ENCODE measurements at places on chromosomes 7 and 10.

- DNase-seq: no peak
Observed at GRCh38 chr10:110363572-110364411, 59.1 kb upstream of the SMNDC1 start.

- DNase-seq: peak; percentile 60
Observed at GRCh38 chr7:137642472-137642871, 204.3 kb downstream of the DGKI start.

- DNase-seq: peak; percentile 53
Observed at GRCh38 chr10:58660575-58661255, 148.0 kb downstream of the BICC1 start.

- DNase-seq: no peak
Observed at GRCh38 chr7:68619526-68619925, 978.7 kb upstream of the AUTS2 start.

DNA sequence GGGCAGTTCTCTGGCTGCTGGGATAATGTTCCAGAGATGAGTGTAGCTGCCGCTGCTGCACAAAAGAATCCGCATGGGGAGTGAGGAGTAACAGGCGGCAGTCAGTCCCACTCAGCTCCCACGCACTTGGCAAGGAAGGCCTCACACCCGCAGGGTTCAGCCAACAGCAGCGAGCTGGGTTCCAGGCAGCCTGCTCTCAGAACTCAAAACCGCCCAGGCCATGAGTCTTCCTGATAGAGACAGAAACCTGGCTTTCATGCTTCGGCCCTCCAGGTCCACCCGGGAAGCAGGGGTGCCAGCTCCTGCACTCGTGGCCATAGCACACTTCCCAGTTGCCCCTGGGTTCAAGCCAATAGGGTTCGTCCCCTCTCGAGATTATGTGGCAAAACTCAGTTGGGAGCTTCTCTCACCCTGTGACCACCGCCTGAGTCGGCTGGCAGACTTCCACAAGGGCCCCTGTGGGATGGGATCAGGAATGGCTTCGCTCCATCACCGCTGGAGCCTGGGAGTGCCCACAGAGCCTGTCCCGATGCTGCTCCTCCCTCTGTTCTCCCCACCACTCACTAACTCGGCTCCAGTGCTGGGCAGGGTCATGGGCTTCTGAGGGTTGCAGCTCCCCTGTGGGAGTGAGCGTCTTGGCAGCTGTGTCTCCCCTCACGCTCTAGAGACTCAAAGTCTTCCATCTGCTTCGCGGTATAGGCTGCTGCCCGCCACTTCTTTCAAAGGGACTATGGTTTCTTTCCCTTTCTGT, 20.6 kb downstream of the CLRN3 start:
- no peak for DNase-seq

DNA sequence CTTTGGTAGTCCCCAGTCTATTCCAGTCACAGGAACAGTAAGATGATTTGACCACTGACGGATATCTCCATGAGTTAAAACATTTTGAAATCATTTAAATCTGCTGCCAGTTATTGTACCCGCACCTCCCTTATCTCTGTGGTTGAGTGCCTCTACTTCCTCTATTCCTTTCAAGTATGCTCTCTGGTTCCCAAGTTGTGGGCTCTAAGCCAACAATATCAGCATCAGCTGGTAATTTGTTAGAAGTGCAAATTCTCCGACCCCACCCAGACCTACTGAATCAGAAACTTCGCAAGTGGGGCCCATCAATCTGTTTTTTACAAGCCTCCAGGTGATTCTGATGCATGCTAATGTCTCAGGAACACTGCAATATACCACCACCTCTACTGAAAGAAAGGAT, 235.5 kb downstream of the CCSER2 start:
- no peak for DNase-seq

- DNase-seq: no peak
Observed at GRCh38 chr7:36129048-36129534, 24.0 kb upstream of the EEPD1 start.

- no peak for DNase-seq
Observed at GRCh38 chr10:59954296-59954695, 47.9 kb upstream of the CCDC6 start.

DNA sequence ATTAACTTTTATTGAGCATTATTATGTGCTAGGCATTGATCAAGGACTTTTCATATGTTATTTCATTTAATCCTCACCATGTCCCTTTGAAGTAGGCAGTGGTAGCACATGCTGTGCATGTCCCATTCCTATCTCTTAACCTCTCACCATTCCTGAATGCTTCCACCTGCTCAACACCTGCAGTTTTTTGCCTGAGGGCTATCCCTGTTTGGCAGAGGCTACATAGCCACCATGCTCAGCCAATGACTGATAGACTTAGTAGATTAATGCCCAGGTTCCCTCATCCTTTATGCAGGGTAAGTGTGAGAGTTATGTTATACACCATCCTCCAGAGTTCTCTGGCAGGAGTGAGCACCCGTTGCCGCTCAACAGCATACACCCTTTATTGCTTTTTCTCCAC, 387.8 kb downstream of the BBS9 start:
- no peak for DNase-seq

- DNase-seq: peak; percentile 80
Observed at GRCh38 chr10:104300002-104300735, 31.2 kb downstream of the GSTO2 start.

GRCh38 chr10:103814626-103815370, 40.6 kb downstream of the SH3PXD2A start:
- DNase-seq: no peak

DNA sequence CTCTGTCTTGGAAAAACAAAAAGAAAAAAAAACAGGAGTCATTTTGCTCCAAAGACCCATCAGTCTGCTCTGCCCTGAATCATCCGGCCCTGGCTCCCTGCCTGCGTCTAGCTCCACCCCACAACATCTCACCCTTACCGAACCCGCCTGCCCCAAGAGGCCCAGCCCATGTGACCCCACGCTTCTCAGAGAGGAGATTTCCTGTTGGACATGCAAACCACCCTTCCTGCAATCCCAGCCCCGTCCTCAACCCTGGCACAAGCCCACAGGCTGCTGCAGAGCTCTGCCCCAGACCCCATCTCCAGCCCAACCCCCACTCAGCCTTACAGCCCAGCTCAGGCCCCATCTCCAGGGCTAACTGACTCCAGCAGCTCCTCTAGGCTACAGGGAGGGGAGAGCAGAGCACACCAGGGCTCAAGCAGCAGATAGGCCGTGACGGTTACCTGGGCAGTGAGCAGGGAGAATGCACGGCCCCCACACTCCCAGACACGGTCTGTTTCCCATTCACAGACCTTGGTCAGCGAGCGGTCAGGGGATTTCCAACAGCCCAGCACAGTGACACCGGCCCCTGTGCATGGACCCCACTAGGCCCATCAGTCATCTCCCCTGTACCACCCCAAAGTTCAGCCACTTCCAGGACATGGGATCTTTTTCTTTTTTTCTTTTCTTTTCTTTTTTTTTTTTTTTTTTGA, 69.9 kb upstream of the GTF2I start:
- peak; percentile 65 for DNase-seq

- no peak for DNase-seq
Observed at GRCh38 chr10:88439932-88440331, 143.2 kb downstream of the RNLS start.

DNA sequence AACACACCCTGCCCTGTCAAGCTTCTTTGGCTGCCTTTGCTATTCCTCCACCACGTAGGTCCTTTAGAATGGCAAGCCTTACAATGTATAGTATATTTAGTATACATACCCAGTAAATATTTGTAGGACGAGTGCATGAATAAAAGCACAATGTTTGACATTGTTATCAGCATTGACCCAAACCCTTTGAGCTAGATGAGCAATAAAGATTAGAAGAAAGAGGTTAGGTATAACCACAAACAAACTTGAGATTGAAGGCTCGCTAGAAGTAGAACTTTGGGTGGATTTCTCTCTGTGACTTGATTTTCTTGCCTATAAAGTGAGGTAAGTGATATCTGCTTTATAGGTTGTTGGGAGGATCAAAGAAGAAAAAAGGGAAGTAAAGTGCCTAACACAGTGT, 561.0 kb upstream of the GALNT17 start:
- DNase-seq: no peak

DNA sequence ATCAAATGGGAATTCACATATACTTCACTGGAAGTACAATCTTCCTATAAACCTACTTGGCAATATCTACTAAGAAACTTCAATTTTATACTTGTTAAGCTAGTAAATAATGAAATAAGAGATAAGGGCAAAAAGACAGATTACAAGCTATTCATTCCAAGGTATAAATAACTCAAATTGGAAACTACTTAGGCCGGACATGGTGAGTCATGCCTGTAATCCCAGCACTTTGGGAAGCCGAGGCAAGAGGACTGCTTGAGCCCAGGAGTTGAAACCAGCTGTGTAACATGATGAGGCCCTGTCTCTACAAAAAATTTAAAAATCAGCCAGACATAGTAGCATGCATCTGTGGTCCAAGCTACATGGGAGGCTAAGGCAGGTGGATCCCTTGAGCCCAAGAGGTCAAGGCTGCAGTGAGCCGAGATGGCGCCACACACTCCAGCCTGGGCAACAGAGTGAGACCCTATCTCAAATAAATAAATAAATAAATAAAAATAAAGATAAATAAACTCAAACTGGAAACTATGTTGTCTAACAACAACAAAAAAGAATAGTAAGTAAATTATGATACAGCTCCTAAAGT, 37.6 kb downstream of the ARHGAP21 start:
- DNase-seq: peak; percentile 31

DNA sequence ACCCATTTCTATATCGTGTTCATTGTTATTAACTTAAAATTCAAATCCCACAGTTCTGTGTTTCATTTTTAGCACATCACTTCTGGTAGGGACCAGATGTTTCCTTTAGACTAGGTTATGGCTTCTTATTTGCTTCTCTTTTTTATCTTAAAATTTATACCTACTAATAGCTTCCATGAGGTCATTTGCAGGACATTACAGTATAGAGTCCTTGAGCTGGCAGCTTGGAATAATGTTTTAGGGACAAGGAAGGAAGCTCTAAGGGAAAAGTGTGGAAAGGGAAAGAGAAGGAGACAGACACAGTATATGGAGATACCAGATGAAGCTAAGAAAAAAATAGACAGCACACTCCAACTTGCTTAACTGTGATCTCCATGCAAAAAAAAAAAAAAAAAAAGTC, 48.8 kb upstream of the CD36 start:
- DNase-seq: no peak

- peak; percentile 99 for DNase-seq
Observed at GRCh38 chr7:46145412-46145811, 224.3 kb upstream of the IGFBP3 start.

GRCh38 chr10:94852438-94852837, 86.0 kb upstream of the CYP2C9 start:
- no peak for DNase-seq

DNA sequence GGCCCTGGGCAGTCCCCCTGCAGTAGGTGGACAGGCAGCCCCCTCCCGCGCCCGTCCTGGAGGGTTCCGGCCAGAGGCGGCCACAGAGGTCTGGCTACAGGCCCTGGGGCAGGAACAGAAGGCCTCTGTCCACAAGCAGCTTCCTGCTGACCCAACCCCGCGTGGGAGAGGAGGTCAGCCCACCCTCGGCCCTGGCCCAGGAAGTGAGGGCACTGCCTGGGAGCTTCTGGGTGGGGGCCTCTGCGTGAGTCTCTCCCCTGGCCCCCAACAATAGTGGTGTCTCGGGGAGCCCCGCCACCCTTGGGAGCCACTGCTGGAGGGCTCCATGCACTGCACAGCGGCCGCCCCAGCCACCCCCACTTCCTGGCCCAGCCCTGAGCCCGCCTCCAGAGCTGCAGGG, 4.7 kb downstream of the MICALL2 start:
- DNase-seq: no peak

GRCh38 chr10:63262430-63263073, 129.4 kb downstream of the NRBF2 start:
- no peak for DNase-seq

DNA sequence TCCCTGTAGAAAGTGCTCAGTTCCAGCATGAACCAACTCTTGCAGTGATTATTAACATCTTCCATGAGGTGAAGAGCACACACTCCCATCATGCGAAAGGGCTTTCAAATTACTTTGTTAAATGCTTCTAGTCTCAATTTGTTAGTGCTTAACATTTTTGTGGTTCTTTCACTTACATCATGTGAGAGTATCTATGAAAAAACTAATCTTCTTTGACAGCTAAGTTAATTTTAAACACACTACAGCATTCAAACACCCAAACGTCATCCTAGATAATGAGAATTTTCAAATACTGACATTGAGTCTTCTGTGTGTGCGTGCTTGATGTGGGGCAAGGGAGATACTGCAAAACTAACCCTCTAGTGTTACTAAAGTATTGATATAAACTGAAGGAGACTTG, 84.8 kb downstream of the ETV1 start:
- peak; percentile 94 for DNase-seq

- no peak for DNase-seq
Observed at GRCh38 chr10:79188154-79188965, 119.6 kb downstream of the ZMIZ1 start.

GRCh38 chr10:34584164-34584563, 230.9 kb downstream of the PARD3 start:
- peak; percentile 88 for DNase-seq

- DNase-seq: no peak
Observed at GRCh38 chr10:124665091-124665490, 79.1 kb downstream of the FAM53B start.

- DNase-seq: peak; percentile 10
Observed at GRCh38 chr10:53315709-53316108, 543.1 kb upstream of the MBL2 start.

DNA sequence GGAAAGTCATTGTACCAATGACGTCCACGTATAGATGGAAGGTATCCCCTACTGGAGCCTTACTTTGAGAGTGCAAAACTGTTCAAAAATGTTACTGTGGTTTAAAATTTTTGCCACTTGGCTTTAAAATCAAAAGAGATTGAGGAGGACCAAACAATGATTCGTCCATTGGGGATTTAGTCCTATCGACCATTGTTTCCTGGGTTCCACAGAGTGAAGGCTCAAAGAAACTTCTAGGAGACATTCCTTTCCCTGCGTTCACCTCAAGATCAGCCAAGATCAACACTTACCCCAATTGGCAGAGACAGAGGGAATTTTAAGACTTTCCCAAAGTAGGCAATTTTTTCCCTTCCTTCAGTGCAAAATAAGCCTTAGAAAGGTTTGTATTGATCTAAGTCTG, 152.3 kb downstream of the NEBL start:
- no peak for DNase-seq

DNA sequence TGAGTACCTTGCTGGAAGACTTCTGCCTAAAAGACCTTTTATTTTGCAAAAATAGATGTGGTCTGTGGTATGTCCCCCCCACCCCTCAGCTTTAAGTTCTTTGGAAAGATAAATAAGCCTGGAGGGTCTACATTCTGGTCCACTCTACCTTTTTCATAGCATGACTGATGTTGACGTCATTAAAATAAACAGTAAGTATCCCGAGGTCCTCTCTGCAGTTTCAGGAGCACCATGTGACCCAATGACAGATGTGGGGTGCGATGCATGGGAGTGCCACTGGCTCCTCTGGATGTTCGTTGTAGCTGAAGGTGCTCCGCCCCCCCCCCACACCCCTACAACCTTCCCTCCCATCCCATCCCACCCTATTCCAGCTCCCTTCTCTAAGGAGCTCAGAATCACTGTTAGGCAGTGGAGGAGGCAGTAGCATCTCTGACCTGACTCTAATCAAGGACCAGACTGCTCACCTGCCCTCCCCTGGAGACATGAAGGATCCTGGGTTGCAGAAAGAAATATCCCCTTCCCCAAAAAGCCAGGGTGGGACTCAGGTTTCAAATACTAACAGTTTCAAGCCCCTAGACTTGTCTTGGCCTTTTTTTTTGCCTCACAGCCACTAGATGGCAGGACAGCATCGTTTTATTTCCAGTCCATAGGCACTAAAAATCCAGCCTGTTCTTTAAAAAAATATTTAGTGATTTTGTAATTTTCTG, 25.1 kb downstream of the CASP7 start:
- DNase-seq: peak; percentile 7

All from fibroblast of skin of left quadriceps (primary cell).